Lung (tissue), 17 donors: ENCODE measurements at places on chromosomes 11 and 22. TPM values are rescaled to one million over a fixed set of nuclear protein-coding genes. Genes with fewer than 3 reads are reported as not detected.

The CDON gene
- total RNA-seq = 17.8 TPM

The PRAME gene
- total RNA-seq = 1.5 TPM

The PAMR1 gene
- total RNA-seq = 1.8 TPM

The JOSD1 gene
- 38.2 TPM for total RNA-seq

The POU2AF1 gene
- 5.8 TPM for total RNA-seq

The OPCML gene
- 0.74 TPM for total RNA-seq

The GDPD4 gene
- total RNA-seq = not detected

The CYP2D6 gene
- total RNA-seq = 1.3 TPM

The LARGE1 gene
- total RNA-seq = 41.1 TPM

The TSPAN18 gene
- total RNA-seq = 40.7 TPM

The FOSL1 gene
- 0.43 TPM for total RNA-seq

The KCNJ1 gene
- 0.31 TPM for total RNA-seq

The TIMM8B gene
- 33.9 TPM for total RNA-seq

The OR10A6 gene
- total RNA-seq = not detected

The OR52H1 gene
- 0.40 TPM for total RNA-seq

The SNX32 gene
- 0.77 TPM for total RNA-seq

The PHOX2A gene
- not detected for total RNA-seq

The SH3BP1 gene
- 20.2 TPM for total RNA-seq

The ANKRD49 gene
- total RNA-seq = 10.4 TPM

The YDJC gene
- 26.2 TPM for total RNA-seq

The CECR2 gene
- 12.5 TPM for total RNA-seq

The IGSF9B gene
- 4.9 TPM for total RNA-seq

The ADAMTS8 gene
- total RNA-seq = 47.7 TPM

The OR5B2 gene
- total RNA-seq = not detected

The WNT11 gene
- total RNA-seq = 31.3 TPM

The OR9Q2 gene
- total RNA-seq = not detected

The TSPAN32 gene
- 7.6 TPM for total RNA-seq

The RRAS2 gene
- total RNA-seq = 43.8 TPM

The MCHR1 gene
- total RNA-seq = 0.21 TPM

The NOX4 gene
- total RNA-seq = 1.8 TPM
